GM04504 (cell line): ENCODE measurements at places on chromosomes 13 and 19.

GRCh38 chr19:43779820-43780219 is 953 bp downstream of the KCNN4 start:
- no peak for DNase-seq

- no peak for DNase-seq
These were observed 383.4 kb downstream of the ITGBL1 start for GRCh38 chr13:101835920-101836319.

GRCh38 chr13:73623281-73623680 is 510.9 kb downstream of the KLF12 start:
- DNase-seq: no peak

DNA sequence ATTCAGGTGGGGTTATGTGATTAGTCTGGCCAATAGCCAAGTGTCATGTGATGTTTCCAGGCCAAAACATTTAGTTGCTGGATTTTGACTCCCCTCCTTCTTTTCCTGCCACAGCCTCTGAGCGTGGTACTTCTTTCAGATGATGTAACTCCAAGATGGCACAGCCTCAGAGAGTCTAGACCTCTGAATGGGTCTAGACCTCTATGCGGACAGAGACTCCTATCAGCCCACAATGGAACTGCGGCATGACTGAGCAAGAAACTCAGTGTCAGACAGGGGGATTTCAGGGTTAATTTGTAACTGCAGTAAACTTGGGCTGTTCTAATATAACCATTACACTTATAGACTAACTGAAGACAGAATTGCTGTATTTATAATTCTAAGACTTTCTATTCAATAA is 42.6 kb upstream of the ZDHHC20 start:
- DNase-seq: no peak

- DNase-seq: no peak
These were observed 120.7 kb upstream of the SOX1 start for GRCh38 chr13:111946214-111946613.

GRCh38 chr19:54415208-54415900 is at the start of gene TTYH1:
TSS of gene TTYH1 (plus strand) at chr19:54415464. CDS start at chr19:54415553, 89 bp downstream.
- DNase-seq: no peak

- DNase-seq: no peak
These were observed 48.9 kb upstream of the CLDN10 start for GRCh38 chr13:95503662-95504061.

GRCh38 chr13:83274679-83275078 is 607.6 kb downstream of the SLITRK1 start:
- no peak for DNase-seq

DNA sequence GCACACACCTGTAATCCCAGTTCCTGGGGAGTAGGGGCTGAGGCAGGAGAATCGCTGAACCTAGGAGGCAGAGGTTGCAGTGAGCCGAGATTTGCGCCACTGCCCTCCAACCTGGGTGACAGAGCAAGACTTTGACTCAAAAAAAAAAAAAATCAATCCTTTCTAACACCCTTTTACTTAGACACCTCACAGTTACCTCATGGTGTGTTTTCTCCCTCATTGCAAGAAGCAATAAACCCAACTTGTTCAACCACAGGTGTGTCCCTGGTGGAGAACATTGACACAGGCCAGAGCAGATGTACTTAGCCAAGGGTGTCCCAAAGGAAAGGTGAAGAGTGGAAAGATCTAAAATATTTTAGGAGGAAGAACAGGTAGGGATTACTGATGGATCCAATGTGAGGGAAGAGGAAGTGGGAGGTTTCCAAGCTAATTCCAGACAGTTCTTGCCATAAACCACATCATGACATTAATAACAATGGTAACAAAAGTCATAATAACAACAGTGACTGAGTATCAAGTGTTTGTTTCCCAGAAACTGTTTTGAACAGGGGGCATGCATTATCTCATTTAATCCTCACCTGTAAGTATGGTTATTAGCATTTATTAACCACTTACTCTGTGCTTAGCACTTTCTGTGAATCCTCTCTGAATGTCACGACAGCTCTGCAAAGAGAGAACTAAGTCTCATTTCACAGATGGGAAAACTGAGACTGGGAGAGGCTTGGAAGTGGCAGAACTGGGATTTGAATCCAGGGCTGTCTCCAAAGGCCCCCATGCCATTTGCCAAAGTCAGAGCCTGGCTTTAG is 3.1 kb upstream of the LYPD3 start:
- no peak for DNase-seq

DNA sequence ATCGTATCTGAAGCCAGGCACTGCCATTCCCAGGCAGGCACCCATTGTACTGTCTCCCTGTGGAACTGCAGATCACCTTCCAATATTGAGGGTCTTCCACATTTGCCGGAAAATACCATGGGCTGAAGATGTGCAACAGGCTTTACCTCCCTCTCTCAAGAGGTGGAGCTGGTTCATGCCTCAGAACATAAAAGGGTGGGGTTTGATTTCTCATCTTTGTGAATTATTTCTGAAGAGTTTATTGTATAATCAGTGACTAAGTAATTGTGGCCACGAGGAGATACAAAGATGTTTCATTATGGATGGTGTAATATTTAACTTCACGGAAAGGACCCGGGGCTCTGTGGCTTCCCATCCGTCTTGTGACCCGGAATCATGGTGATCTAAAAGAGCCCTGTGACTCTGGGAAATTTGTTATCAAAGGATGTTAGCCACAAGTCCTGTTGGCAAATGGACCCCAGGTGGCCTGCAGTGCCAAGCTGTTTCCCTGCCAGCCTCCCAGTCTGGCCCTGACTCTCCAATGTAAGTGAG is 230.5 kb downstream of the LACC1 start:
- DNase-seq: no peak

DNA sequence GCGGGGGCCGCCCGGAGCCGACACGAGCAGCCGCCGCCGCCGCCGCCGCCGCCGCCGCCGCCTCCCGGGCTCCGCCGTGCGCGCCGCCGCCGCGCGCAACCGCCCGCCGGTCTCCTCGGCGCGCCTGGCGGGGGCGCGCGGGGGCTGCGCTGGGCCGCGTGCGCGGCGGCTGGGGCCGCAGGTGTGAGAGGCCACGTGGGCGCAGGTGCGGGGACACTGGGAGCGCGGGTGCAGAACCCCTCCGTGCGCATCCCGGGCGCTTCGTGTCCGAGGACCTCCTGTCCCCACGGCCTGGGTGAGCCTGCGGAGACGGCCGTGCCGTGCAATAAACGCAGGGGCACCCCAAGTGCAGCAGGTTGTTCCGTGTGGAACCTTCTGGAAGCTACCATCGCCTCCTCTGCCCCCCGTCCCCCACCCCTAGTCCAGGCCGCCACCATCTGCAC is at the start of gene LINGO3:
Gene LINGO3 (minus strand): TSS at position 41 of the 443 bp plus-strand sequence. CDS start 16,378 bp downstream, outside the sequence.
- DNase-seq: no peak

DNA sequence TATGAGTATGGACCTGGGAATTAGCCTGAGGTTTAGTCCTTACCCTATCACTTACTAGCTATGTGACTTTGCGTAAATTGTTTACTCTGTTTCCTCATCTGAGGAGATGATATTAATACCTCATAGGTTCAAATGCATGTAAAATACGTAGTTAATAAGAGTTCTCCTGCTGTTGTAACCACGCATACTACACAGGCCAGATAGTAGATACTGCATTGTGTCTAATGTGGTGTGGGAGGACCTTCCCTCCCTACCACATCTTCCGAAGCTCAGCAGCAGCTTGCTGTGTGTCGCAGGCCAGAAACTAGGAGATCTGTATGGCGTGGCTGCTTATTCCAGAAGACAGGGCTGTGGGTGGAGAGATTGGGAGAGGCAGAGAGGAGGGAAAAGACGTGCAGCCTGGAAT is 23.0 kb downstream of the GTF2F2 start:
- no peak for DNase-seq

DNA sequence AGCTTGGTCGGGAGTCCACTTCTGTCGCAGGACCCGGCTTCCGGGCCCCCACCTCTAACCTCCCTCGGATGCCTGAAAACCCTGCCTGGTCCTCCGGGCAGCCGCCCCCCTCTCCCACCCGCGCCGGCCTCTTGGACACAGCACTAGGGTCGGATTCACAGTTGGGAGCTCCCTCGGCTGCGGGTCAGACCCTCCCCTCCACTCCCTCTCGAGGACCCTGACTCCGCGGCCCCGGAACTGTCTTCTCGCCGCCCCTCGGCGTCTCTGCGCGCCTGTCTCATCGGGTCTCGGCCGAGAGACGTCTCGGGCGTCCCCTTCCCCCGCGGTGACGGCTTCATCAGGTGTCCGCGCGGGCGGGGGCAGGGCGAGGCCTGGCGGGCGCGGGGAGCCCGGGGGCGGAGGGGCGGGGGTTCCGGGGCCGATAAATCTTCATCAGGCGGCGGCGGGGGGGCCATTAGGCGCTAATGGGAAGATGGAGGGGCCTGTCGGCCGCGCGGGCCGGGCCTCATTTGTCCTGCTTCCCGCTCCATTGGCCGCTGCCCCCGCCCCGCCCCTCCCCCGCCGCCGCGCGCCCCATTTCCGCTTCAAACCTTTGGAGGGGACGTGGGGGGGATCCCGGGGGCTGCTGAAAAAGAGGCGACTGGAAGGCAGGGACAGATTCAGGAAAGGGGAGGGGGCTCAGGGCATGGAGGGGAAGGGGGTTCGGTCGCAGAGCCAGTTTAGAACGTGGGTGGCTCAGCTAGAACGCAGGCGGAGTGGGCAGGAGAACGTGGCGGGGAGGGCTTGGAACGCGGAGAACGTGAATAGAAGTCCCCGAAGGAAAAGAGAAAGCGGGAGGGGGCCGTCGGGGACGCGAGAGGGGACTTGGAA is 11.8 kb upstream of the ERFL start:
- DNase-seq: no peak

DNA sequence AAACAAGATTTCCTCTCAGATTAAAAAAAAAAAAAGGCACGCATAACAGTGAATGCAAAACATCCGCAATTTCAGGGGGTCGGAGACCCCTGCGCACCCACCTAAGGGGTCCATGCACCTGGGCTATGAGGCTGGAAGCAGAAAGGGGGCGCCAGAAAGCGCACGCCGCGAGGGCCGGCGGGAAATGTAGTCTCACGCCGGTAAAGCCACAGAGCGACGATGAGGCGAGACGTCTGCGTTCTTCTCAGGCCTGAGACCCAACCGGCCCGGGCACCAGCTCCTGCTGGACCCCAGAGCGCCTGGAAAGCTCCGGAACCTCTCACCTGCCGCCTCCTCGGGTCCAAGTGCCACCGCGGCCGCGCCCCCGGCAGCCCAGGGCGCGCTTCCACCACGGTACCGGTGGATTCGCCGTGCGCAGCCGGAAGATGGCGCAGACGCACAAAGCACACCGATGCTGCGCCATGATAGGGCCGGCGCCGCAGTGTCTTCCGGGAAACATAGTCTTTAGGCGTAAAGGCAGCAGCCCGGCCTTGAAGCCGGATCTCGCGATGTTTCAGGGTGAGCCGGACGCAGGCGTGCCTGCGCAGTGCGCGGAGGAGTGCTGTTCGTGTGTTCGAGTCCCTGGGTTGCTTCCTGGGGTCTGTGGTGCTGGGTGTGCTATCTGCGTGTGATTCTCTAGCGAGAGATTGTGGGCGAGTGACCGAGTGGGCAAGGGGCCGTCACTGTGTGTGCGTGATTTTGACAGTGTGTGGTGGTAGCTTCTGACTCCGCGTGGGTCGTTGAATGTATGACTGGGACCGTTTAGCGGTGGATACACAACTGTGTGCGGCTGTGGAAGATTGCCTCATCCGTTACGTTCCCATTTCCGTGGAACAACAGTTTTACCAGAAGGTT is at the start of gene ZNF582:
Gene ZNF582 (minus strand): TSS at position 416 of the 894 bp plus-strand sequence. CDS start 1,782 bp downstream, outside the sequence.
- peak; percentile 90 for DNase-seq

DNA sequence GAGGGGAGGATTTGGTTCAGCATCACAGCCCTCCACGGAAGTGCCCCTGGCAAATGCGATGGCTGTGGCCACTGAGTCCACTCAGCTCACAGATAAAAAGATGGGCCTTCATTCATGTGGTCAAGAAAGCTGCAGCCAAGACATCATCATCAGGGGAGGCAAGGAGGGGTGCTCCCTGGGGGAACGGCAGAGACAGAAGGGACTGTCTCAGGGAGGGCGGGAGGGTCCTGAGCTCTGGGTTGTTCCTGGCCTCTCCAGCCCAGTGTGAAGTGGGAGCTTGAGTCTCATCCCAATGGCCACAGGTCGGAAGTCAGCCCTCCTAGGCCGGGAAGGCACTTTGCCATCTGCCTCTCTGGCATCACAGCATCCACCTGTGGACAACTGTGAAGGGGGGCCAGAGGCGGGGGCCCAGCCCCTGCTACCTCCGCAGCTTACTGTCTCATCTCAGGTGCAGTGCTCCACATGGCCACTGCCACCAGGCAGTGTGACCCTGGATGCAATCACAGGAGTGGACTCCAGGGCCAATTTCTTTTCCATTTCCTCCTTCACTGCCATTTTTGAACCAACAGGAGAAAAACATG is 137.8 kb upstream of the SOX1 start:
- no peak for DNase-seq

GRCh38 chr13:50684366-50684765 is 159.1 kb downstream of the DLEU7 start:
- no peak for DNase-seq

- no peak for DNase-seq
These were observed 53.7 kb downstream of the ATP7B start for GRCh38 chr13:51957377-51958216.

GRCh38 chr19:45780448-45781213 is 1.7 kb downstream of the DMPK start:
- DNase-seq: no peak

DNA sequence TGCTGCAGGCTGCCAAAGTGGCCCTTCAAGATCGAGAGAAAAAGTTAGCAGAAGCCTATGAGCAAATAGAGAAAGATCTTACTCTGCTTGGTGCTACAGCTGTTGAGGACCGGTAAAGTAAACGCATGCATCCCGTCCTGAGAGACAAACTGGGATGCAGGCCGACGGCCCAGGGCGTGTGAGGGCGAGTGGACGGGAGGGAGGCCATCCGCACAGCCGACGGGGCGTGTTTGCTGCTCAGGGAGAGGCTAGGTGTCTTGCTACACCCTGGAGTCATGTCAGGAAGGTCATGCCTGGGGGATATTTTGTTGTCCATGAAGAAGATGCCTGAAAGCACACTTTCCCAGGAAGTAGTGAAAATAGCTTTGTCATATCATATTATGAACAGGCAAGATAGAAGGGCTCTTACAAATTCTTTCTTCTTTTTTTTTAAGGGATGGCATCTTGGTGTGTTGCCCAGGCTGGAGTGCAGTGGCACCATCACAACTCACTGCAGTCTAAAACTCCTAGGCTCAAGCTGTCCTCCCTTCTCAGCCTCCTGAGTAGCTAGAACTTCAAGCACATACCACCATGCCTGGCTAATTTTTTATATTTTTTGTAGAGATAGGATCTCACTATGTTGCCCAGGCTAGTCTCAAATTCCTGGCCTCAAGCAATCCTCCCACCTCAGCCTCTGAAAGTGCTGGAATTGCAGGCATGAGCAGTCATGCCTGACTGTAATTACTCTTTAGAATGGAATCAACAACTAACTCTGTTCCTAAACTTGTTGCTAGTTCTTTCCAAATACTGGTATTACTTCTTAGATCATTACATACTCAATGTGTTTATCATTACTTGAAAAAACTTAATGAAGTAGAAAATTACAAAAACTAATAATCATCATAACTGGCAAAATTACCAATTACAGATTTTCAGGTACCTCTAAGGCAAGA is 117.6 kb upstream of the MCF2L start:
- no peak for DNase-seq

DNA sequence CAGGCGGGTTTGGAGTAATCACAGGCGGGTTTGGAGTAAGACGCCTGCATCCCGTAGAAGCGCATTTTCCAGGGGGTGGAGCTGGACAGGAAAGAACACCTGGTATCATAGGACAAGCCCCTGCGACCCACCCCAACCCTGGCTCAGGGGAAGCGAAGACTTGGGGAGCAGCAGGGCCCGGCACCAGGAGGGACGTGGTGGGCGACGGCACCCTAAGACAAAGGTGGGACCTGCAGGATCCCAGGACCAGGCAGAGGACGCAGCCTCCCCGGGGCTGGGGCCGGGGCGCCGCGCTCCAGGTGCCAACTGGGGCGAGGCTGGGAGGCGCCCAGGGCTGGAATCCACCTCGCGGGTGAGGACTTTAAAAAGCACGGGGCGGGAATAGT is 520 bp downstream of the ZNF600 start:
- no peak for DNase-seq
